ENCODE measurements at places on chromosomes 6 and 20. TPM values are rescaled to one million over a fixed set of nuclear protein-coding genes. Genes with fewer than 3 reads are reported as not detected.
A peak's percentile ranks its signal among the peaks of the same experiment; 100 is the strongest.

DNA sequence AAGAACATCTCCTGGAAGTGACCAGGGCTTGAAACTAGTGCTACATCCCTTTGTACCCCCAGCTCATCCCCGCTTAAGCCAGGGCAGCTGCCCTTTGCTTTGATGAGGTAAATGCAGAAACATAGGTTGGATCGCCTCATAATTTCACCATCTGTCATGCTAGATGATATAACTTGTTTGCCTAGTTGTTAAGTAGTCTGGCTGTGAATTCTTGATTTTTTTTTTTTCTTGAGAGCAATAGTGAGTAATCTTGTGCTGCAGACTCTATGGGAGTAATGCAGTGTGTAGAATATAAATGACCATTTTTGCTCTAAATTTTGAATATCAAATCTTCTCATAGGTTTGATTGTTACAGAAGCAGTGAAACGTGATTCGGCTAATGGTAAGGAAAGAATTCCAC lies 4.1 kb downstream of the TRDN start:
- DNase-seq, result no peak

DNA sequence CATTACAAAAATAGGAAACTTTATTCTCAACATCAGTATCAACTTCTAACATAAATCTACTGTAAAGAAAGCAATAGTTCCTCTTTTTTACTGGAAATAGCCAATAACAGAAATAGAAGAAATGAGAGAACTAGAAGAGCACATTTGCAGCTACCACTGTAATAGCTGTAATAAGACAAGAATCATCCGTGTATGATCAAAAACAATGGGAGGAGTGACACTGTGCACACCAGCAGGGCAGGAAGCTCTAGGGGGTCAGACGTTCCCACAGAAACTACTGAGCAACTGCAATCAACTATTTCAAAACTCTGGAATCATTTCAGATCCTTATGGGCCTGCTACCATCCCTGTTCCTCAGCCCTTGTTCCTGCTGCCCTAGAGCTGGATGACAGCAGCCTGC lies 43.7 kb downstream of the NINL start:
- DNase-seq, result peak; percentile 68

- DNase-seq, result no peak
Observed at GRCh38 chr6:36621371-36621855, 27.3 kb downstream of the SRSF3 start.

- DNase-seq, result peak; percentile 39
Observed at GRCh38 chr6:82248273-82248735, 760 bp upstream of the IBTK start.

- DNase-seq, result no peak
Observed at GRCh38 chr20:40683221-40683893, 5.7 kb downstream of the MAFB start.

DNA sequence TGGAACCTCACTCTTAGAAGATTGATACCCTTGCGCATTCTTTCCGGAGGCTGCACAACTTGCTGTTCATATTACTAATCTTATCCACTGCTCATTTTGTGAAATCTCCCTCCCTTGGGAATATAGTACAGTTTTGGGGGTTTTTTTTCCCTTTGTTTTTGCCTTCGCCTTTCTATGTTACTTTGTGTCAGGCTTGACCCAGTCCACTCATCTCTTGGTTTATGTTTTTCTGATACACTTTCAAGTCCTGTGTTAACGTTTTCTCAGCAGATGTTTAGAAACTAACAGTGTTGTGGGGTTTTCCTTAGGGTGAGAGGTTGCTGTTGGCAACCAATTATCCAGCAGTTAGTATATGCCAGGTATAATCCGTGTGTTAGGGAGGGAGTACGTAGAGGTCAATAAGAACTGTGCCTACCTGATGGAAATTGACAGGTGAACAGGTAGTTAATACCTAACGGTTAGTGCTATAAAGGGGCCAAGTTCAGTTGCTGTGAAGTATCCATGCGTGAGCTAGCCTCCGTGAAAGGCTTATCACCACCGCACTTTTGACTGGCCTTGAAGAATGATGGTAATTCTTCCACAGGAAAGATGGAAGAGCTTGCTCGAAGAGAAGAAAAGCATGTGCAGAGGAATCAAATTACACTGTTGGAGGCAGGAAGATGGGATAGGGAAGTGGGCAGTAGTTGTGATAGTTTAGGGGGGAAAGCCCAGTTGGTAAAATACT lies 1.4 kb downstream of the NFYA start:
- peak; percentile 29 for DNase-seq

DNA sequence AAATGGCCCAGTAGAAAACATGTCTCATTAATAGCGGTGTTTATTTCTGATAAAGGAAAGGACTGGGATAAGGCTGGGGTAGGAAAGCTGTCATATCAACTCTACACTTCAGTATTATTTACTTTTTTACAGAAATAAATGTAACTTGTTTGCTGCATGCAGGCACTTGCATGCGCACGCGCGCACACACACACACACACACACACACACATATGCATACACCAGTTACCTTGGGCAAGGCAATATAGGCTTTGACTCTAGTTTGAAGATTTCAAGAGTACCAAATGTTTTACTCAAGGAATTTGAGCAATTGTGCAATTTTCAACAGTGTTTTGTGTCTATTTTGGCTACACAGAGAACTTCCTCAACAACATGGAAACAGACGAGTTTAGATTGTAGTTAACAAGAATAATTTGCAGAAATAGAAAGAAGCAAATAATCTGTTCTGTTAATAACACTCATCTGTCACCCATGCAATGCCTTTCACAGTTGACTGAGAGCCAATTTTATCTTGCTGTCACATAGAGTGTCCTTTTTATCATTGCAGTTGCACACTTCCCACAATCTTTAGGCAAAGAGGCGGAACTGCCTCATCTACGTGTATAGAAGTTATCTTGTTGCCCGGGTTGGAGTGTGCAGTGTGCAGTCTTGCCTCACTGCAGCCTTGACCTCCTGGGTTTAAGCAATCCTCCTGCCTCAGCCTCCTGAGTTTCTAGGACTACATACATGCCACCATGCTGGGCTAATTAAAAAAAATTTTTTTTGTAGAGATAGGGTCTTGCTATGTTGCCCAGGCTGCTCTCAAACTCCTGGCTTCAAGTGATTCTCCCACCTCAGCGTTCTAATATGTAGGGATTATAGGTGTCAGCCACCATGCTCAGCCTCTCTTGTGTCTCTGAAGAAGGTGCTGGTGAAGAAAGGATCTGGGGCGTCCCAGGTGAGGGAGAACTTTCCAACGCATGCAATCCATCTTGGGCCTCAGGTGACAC lies 74.8 kb upstream of the SHLD1 start:
- DNase-seq, result no peak

- DNase-seq, result no peak
Observed at GRCh38 chr20:61558726-61559125, 306.7 kb downstream of the CDH4 start.

DNA sequence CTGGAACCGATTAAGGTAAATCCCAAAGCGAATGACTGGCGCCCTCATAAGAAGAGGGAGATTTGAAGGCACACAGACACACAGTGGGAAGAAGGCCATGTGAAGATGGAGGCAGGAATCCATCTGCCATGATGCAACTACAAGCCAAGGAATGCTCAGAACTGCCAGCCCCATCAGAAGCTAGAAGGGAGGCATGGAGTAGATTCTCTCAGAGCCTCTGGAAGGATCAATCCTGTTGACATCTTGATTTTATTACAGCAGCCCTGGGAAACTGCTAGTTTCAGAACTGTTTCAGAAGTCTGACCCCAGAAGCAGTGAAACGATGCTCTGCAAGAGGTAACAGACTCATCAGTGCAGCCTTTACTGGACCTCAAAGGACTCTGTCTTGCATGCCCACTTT lies 103.5 kb upstream of the GPR6 start:
- DNase-seq, result no peak

DNA sequence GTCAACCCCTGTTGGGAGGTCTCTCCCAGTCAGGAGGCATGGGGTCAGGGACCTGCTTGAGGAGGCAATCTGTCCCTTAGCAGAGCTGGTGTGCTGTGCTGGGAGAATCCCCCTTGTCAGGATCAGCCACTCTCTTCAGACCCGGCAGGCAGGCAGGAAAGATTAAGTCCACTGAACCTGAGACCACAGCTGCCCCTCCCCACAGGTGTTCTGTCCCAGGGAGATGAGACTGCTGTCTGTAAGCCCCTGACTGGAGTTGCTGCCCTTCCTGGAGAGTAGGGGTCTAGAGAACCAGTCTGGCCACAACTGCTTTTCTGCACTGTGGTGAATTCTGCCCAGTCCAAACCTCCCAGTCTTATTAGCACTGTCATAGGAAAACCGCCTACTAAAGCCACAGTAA lies 677.8 kb upstream of the POU3F2 start:
- no peak for DNase-seq

- no peak for DNase-seq
Observed at GRCh38 chr20:8438748-8439147, 306.7 kb downstream of the PLCB1 start.

- DNase-seq, result no peak
Observed at GRCh38 chr6:107434812-107435211, 24.6 kb downstream of the PDSS2 start.

- no peak for DNase-seq
Observed at GRCh38 chr6:36685926-36686667, 7.6 kb downstream of the CDKN1A start.

- DNase-seq, result peak; percentile 38
Observed at GRCh38 chr6:138493413-138493812, 5.9 kb downstream of the NHSL1 start.

- DNase-seq, result no peak
Observed at GRCh38 chr20:52592567-52592966, 379.6 kb upstream of the TSHZ2 start.

- no peak for DNase-seq
Observed at GRCh38 chr6:149471801-149472200, 13.0 kb downstream of the ZC3H12D start.

DNA sequence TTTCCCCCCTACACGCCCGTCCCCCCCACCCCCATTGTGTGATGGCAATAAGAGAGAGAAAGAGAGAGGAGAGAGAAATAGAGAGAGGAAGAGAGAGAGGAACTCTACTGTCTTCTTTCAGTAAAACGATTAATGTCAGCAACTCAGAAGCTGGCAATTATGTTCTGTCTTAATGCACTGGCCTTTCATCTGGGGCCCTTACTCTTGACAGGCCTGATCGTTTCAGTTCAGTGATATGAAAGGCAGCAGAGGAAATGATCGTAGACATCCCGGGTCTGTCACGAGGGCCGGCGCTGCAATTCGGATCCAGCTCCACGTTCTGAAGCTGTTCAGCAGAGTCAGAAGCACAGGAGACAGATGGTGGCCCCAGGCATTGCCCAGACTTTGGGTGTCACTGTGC lies 308.9 kb downstream of the ZNF217 start:
- no peak for DNase-seq

DNA sequence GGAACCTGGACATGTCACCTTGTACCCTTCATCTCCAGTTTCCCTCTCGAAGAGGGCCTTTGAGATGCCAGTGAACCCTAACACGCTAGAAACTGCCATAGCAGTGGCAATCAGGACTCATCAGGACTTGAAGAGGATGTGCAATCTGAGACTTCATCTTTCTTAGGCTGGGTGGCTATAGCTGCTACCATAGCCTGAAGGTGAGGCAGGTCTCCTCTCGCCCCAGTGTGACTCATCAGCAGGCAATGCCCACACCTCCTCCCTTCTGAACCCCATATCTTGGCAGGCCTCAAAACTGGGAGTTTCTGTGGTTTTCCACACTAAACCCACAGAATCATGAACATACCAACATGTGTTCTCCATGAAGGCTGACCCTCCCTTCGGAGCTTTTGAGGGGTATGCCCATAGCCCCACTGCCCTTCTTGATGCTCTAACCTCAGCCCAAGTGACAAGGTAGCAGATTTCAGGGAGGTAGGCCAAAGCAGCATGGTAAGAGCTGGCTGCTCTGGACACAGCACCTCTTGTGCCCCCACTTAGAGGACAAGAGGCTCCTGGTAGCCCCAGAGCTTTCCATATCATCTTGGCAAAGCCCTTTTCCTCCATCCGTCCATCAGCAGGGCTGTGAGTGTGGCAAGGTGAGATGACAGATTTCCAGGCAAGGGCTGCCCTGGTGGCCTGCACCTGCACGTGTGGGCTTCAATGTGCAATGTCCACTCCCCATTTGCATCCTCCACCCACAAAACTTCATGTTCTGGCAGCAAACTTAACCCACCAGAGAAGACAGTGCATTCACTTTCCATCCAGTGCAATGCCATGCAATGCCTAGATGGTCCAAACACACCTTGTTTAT lies 2.6 kb downstream of the BLCAP start:
- no peak for DNase-seq

DNA sequence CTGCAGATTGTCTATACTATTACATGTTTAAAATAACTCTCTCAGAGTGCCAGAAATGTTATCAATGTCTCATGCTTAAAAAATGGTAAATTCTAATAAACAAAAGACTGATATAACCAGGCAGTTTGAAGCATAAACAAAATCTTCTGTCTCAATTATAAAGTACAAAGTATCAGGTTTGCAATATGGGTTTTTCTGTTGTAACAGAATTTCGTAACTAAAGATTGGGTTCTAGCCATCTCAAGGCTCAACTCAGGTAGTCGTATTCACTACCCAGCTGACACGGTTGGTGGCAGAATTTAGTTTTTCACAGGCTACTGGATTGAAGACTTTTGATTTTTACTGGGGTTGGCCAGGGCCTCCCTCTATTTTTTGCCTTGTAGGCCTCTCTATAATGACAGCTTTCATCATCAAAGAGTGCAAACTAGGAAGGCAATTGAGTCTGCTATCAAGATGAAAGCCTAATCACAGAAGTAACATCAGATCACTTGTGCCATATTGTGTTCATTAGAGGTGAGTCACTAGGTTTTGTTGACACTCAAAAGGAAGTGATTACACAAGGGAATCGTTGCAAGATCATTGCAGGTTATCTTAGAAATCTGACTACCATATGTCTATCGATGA lies 3.6 kb downstream of the CYP39A1 start:
- DNase-seq, result no peak

GRCh38 chr20:4835244-4836177 lies 113.8 kb downstream of the PRND start:
- no peak for DNase-seq

DNA sequence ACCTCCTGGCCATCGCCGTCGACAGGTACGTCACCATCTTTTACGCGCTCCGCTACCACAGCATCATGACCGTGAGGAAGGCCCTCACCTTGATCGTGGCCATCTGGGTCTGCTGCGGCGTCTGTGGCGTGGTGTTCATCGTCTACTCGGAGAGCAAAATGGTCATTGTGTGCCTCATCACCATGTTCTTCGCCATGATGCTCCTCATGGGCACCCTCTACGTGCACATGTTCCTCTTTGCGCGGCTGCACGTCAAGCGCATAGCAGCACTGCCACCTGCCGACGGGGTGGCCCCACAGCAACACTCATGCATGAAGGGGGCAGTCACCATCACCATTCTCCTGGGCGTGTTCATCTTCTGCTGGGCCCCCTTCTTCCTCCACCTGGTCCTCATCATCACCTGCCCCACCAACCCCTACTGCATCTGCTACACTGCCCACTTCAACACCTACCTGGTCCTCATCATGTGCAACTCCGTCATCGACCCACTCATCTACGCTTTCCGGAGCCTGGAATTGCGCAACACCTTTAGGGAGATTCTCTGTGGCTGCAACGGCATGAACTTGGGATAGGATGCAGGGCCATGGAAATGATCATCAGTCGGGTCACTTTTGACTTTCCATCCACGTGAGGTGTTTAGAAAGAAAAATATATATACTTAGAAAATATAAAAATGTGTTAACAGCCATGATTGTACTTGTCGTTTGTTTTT lies 868 bp downstream of the MC3R start:
- DNase-seq, result peak; percentile 41

The FERMT1 gene
- total RNA-seq, result under 0.01 TPM

The ADGRG6 gene
- total RNA-seq, result 8.5 TPM

The CALHM4 gene
- total RNA-seq, result 0.22 TPM

The NOL7 gene
- total RNA-seq, result 38.1 TPM

The NRN1 gene
- total RNA-seq, result 28.1 TPM

The DEFB118 gene
- not detected for total RNA-seq

The FGD2 gene
- total RNA-seq, result not detected

Measured in lung microvascular endothelial cell (primary cell).